ENCODE measurements at places on chromosomes 2 and 18. TPM values are rescaled to one million over a fixed set of nuclear protein-coding genes. Genes with fewer than 3 reads are reported as not detected.

The UGT1A7 gene
- under 0.01 TPM for total RNA-seq

The NT5DC4 gene
- total RNA-seq: 0.07 TPM

The DSEL gene
- 3.5 TPM for total RNA-seq

The CDCA7 gene
- 3.8 TPM for total RNA-seq

The GRHL1 gene
- total RNA-seq: 32.5 TPM

The HOXD10 gene
- not detected for total RNA-seq

The ATP5MC3 gene
- 99.5 TPM for total RNA-seq

The CXCR4 gene
- not detected for total RNA-seq

The ACTR1B gene
- total RNA-seq: 28.4 TPM

The AQP12A gene
- total RNA-seq: not detected

The RAPGEF4 gene
- total RNA-seq: 0.34 TPM

The HAAO gene
- total RNA-seq: 0.50 TPM

The MAP3K19 gene
- not detected for total RNA-seq

The ID2 gene
- 6.0 TPM for total RNA-seq

The DTNA gene
- total RNA-seq: 10.7 TPM

The ALPP gene
- total RNA-seq: not detected

The KLF7 gene
- 29.0 TPM for total RNA-seq

The GCG gene
- not detected for total RNA-seq

The SLC1A4 gene
- total RNA-seq: 22.2 TPM

The CHAC2 gene
- total RNA-seq: 11.3 TPM

The TMEM178A gene
- total RNA-seq: 0.28 TPM

The C2orf66 gene
- 0.93 TPM for total RNA-seq

The KLHL41 gene
- under 0.01 TPM for total RNA-seq

The FSHR gene
- total RNA-seq: not detected

The FLACC1 gene
- 0.34 TPM for total RNA-seq

The RGPD4 gene
- total RNA-seq: not detected

The DNAJC5G gene
- not detected for total RNA-seq

The ACKR3 gene
- 3.8 TPM for total RNA-seq

Measured in nasal cavity respiratory epithelium epithelial cell of viscerocranial mucosa (primary cell).